ENCODE measurements at places on chromosomes 5 and 9.

DNA sequence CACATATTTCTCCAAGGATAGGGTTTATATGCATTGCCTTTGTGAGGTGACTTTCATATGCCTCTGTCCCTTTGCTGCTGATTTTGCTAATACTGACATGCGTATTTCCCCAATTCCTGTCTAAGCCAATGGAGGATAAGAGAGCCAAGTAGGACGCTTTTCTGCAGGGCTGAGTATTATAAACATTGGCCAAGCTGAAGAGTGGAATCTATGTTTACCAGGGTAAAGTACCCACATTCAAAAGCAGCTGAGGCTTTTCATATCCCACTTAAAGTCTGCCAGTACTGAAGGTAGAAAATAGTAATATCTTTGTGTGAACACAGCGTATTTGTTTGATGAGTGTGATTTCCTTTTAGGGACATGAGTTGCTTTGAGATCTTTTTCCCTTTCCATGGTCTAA is 128.8 kb upstream of the GPR151 start:
- no peak for DNase-seq

DNA sequence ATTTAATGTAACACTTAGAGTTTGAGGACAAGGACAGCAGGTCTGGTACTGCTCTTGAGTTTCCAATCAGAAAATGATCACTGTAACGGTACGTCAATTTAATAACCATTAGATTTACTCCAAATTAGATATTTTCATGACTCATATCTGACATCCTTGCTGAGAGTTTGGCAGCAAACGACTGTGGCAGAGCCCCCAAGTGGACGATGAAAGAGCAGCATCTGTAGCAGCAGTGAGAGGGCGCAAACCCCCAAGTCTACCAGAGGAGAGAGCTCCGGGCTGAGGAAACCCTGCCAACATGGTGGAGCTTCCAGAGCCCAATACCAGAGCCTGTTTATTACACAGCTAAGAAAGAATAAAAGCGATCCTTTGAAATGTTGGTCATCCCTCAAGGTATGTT is 73.2 kb upstream of the EPB41L4A start:
- no peak for DNase-seq

DNA sequence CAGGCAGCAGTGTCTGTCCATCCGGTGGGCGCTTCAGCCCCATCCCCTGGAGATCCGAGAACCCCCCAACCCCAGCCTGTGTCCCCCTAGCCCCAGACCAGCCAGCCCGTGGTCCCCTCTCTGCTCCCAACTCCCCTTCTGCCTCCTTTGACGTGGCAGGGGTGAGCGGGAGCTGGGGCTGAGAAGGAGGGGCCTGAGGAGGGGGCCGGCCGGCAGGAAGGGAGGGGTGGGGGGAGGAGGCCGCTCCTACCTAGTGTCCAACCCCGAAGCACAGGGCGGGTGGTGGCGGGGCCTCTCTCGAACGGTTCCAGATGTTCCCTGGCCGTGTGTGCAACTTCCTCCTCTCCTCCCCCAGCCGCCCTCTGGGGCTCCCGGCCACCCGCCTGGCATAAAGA is 31.0 kb downstream of the GOLGA2 start:
- DNase-seq = no peak

GRCh38 chr9:9846557-9846956 is 766.2 kb downstream of the PTPRD start:
- no peak for DNase-seq

- DNase-seq = no peak
Observed at GRCh38 chr5:58545912-58546311, 37.0 kb upstream of the RAB3C start.

- DNase-seq = no peak
Observed at GRCh38 chr9:2686911-2687310, 30.4 kb upstream of the KCNV2 start.

- no peak for DNase-seq
Observed at GRCh38 chr5:38187532-38187931, 70.8 kb upstream of the EGFLAM start.

DNA sequence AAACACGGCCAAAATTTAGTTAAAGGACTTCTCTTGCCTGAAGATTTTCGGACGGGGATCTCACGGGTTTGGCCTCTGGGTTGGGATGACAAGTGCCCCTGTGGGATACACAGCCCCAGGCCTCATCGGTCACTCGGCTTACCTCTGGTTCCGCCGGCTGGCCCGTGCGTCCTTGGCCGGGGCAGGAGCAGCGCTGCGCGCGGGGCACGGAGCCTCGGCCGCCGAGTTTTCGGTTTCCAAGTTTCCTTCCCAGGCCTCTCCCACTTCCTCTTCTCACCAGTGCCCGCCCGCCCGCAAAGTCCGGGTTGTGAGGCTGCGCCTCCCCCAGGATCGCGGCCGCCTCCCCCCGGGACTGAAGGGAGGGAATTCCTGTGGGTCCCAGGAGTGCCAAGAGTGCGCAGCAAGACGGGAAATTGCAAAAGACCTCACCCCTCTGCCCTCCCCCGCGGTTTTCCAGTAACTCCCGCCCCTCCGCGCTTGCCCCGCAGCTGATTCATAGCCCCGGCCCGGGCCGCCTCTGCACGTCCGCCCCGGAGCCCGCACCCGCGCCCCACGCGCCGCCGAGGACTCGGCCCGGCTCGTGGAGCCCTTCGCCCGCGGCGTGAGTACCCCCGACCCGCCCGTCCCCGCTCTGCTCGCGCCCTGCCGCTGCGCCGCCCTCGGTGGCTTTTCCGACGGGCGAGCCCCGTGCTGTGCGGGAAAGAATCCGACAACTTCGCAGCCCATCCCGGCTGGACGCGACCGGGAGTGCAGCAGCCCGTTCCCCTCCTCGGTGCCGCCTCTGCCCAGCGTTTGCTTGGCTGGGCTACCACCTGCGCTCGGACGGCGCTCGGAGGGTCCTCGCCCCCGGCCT is at the start of gene OSMR:
OSMR (plus strand) TSS at position 487 of the 853 bp plus-strand sequence. CDS start 23,033 bp downstream, outside the sequence.
- DNase-seq = no peak
